Activated CD4-positive, alpha-beta T cell treated with anti-CD3 and anti-CD28 coated beads for 36 hours (primary cell): ENCODE measurements at places on chromosomes 1 and 21. TPM values are rescaled to one million over a fixed set of nuclear protein-coding genes. Genes with fewer than 3 reads are reported as not detected.

Gene OR2T33
- total RNA-seq = not detected

GRCh38 chr1:181175356-181175910, 86.9 kb downstream of the IER5 start:
- no peaks in the 10 kb centered on the region for H3K36me3 ChIP-seq
- H3K27ac ChIP-seq = no peak overlapping the region
- peaks cover 12% of the 10 kb centered on the region for H3K4me1 ChIP-seq
- DNase-seq = no peak

GRCh38 chr1:174068000-174068399, 45.8 kb upstream of the RC3H1 start:
- no peak for DNase-seq
- no peak overlapping the region for H3K27ac ChIP-seq
- H3K4me3 ChIP-seq = no peak overlapping the region
- no peaks in the 10 kb centered on the region for H3K36me3 ChIP-seq

Gene TEDDM1
- total RNA-seq = not detected

DNA sequence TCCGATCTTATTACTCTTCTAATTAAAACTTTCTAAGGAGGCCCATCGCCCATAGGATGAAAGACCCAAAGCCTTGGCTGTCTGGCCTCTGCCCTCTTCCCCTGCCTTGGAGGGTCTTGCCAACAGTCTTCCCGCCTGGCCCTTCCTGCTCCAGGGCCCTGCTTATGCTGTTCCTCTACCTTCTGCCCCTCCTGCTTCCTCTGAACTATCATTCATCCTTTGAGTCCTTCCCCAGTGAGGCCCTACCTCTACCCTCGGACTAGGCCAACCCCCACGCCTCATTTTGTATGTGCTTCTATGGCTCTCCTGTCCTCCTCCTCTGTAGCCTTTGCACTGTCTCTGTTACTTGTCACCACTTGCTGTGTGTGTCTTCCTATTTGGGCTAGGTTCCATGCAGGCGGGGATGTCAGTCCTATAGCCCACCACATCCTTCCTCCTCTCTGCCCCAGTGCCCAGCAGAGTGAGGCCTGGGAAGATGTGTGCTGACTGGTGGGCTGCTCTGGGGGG, 5.4 kb downstream of the RUSC1 start:
- H3K4me1 ChIP-seq = peaks cover 23% of the 10 kb centered on the region
- DNase-seq = peak; percentile 6
- no peak overlapping the region for H3K27ac ChIP-seq
